ENCODE measurements at places on chromosomes 11 and 22.

GRCh38 chr22:48523091-48523490 is 1304.6 kb downstream of the BRD1 start:
- DNase-seq = peak; percentile 35

DNA sequence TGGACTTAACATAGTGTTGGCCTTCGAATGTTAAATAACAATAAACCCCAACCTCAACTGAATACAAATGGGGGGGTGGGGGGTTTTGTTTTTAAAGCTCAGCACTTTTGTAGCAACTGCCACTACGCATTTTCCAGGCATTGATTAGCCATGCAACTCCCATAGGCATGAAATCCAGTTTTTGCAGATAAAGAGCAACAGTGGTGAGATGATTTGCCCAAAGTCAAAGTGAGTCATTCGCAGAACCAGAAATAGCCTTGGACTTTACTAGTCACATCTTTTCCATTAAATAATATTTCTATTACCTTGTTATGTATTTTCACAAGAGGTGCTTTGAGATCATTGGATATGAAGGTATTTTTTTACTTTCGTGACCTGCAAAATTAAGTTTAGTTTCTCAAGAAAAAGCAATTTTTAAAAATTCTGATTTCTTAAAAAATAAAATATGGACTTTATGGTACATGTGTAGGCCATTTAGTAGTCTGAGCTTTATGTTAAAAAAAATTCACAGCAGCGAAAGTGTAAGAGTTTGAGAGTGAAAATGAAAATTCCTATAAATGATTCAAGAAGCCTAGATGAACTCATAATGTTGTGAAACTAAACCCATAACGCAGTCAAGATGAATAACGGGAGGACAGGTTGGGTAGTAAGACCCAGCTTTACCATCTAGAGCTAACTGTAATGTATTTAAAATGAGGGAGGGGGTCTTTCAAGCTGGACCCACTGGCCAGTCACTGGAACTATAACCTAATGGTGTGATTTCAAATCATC is 1.9 kb upstream of the PHF21A start:
- DNase-seq = peak; percentile 38

GRCh38 chr11:75151346-75152047 is 590 bp downstream of the SLCO2B1 start:
- DNase-seq = no peak

- no peak for DNase-seq
Measured at GRCh38 chr11:40370821-40371616, 1088.4 kb downstream of the LRRC4C start.

DNA sequence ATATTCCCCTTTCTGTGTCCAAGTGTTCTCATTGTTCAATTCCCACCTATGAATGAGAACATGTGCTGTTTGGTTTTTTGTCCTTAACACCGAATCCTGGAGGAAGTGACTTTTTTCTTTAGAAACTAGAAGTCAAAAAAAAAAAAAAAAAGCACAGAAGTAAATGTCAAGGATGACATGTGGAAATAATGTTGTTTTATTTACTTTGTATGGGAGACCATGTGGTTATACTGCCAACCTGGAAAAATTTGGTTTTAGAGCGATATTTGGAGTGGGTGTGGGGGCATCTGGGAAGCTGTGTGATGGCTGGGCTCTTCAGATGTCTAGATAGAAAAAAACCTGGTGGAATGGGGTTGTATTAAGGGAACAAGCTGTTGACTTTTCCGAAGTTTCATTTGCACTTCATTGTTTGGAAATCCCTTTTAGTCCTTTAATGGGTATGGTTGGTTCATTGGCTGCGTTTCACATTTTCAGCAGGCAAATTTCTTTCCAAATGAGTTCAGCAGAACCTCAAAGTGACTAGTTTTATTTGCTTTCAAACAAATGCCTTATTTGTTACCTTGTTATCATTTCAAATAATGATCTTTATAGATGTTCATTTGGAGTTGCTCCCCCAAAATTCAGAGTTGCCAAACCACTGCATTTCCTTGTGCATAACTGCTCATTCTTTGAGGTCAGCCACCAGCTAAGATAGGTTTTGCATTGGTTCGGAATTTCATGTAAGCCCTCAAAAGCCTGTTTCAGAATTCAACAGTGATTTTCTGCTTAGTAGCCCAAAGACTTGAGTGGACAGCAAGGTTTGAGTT is 508.2 kb downstream of the METTL15 start:
- DNase-seq = peak; percentile 28

- DNase-seq = peak; percentile 59
Measured at GRCh38 chr11:47001781-47002181, 65.2 kb downstream of the CSTPP1 start.

DNA sequence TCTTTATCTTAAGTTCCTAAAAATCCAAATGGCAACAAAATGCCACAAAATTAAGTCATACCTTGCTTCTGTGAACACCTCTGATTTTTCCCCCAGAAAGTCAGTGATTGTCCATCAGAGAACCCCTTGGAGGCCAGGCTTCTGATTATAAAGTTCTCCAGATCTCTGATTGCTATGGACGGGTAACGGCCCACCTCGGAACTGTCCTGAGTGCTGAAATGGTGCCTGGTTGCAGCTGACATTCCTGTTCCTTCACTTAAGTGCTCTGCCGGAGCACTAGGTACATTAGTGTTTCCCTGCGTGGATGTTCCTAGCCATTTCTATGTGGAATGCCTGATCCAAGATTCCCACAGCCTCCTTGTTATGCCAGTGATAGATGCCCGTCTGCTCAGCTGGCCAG is 85.0 kb downstream of the CHST1 start:
- peak; percentile 33 for DNase-seq

DNA sequence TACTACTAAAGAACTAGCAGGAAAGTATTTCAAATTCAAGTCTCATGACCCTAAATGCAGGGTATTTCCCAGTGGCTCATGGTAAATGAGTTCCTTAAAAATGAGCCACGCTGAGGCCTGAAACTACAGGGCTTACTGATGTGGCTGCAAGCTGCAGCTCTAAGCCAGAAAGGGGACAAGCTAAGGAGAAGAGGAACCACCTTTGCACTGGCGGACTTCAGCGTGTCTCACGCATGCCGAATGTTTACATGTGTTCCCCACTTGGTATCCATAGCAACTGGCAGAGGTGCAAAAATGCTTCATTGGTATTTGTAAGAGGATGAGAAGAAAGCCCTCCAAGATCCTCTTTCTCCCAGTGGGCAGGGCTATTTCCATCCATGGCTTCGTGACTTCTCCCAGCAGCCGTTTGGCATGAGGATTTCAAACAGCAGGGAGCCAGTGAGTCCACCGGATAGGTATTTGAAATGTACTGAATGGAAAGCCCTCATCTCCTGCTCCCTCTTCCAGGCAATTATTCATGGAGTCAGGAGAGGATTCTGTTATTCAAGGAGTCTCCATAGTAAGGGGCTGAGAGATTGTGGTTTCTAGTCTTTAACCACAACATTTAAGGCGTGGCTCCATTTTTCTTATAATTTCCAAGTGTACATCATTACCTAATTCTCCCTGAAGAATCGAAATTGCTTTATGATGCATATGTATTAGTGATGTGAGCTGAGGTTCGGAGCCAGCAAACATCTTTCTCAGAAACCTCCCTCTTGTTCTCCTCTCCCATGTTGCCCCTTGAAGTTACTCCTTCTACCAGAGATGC is 55.3 kb upstream of the CD44 start:
- peak; percentile 100 for DNase-seq

- DNase-seq = no peak
Measured at GRCh38 chr11:3344327-3345174, 34.4 kb downstream of the ZNF195 start.

DNA sequence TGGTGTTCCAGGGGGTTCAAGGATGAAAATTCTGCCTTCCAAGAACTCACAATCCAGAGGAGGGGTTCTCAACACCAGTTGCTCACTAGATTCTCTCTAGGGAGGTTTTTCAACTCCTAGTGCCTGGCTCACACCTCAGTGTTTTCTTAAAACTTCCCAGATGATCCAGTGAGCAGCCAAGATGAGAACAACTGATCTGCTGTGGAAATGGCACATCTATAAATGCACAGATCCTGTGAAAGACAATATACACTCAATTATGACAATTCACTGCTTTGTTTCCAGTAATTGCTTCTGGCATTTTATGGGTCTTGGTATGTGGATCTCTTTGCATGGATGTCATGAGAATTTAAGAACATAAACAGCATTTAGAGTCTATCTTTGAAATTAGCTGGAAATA is 45.2 kb upstream of the PRSS23 start:
- DNase-seq = no peak

DNA sequence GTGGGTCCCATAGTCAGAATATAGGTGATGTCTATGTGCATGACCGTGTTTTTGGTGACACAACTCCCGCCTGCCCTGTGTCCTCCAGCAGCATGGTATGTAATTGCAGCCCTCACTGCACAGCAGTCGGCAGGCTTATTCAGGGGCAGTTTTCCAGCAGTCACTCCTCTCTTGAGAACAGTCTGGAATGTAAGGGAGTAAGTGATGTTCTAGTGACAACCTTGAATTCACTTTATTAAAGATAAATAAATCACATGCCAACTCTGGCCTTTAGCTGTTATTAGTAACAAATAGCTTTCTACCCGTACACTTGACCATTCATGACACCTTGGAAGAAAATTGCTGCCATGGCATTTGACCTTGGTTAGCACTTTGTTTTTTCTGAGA is 27.9 kb downstream of the ZNRF3 start:
- no peak for DNase-seq

DNA sequence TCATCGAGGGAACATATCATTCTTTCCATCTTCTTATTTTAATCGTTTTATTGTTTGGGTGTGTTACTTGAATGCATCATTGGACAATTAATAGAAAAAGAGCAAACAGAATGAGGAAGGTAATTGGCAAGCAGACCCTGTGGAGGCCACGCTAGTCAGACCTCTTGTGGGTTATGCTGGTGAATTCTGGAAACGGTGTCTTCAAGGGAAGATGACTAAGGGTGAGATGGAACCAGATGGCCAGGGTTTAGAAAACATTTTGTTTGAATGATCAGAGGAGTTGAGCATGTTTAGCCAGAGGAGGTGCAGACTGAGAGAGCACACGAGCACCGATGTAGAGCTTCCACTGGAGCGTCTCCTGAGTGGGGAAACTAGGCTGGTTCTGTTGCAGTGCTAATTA is 8.5 kb downstream of the ST14 start:
- DNase-seq = peak; percentile 47
